ENCODE measurements at places on chromosomes 1 and 21.

- DNase-seq = no peak
These were observed 18.7 kb downstream of the SLC9A1 start for GRCh38 chr1:27136236-27136551.

GRCh38 chr1:154741741-154742495, 128.2 kb downstream of the KCNN3 start:
- no peak for DNase-seq

GRCh38 chr1:184520336-184520735, 133.5 kb downstream of the C1orf21 start:
- DNase-seq = no peak

DNA sequence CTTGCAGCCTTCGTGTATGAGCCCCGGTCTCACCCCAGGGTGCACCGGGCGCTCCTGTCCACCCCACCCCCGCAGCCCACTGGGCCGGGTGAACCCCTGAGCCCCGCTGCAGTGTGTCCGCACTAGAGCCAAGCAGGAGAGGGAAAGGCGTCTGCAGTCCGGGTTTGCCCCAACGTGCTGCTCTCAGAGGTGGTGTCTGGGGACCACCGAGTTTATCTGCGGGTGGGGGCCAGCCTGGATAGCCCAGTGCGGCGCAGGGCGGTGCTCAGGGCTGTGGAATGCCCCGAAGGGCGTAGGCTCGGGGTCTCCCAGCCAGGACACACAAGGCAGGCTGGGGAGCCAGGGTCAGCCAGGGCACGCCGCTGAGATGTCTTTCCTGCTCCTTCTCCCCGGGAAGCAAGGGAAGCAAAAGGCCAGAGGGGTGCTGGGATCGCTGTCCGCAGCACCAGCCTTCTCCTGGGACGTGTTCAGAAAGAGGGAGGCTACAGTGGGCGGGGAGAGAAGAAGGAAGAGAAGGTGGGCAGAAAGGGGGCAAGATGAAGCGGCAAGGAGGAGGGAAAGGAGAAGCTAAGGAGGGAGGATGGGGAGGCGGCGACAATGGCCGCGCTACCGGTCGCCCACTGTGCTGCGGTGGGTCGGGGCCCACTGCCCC, 56.6 kb downstream of the MAB21L3 start:
- no peak for DNase-seq

DNA sequence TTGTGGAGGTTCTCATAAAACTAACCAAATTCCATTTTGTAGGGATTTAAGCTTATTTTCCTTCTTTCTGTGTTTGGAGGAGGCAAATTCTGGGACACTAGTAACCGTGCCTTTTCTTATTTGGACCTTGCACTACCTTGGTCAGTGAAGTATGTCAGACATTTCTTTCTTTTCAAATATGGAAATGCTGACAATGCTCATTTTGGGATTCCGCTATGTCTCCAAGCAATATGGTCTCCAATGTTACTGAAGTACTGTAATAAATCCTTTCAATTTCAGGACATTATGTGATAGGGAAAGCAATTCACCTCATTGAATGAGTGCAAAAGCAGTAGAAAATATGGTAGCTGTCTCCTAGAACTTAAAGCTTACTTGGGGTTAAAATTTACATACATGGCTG, 372.3 kb downstream of the HLX start:
- DNase-seq = no peak

- no peak for DNase-seq
These were observed 3.4 kb downstream of the HCRTR1 start for GRCh38 chr1:31620631-31621497.

- DNase-seq = no peak
These were observed 2.4 kb upstream of the BARHL2 start for GRCh38 chr1:90719330-90720144.

Measured in non-pigmented ciliary epithelial cell (primary cell).